ENCODE measurements at places on chromosomes 7 and 10.
A peak's percentile ranks its signal among the peaks of the same experiment; 100 is the strongest.

DNA sequence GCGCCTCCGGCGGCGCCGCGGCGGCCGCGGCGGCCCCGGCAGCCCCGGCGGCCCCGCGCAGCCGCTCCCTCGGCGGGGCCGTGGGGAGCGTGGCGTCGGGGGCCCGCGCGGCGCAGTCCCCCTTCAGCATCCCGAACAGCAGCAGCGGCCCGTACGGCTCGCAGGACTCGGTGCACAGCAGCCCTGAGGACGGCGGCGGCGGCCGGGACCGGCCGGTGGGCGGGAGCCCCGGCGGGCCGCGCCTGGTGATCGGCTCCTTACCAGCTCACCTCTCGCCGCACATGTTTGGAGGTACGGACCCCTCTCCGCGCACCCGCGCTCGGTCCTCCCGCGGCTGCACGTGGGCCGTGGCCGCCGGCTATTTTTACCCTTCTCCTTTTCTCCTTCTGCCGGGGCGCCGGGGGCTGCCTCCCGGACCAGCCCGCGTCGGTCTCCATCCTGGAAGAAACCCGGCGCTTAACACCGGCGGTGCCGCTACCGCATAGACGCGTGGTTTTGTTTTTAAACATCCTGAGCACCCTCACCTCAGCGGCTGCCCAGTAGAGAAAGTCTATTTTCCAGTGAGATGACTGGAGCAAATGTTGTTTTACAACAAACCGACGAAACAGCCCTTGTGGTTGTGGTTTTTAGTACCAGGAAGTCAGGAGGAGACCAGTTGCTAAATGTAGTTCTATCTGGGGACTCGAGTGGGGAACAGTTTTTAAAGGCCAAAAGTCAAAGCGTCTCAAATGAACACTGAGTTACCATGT lies 1.3 kb downstream of the ZNRF2 start:
- DNase-seq = peak; percentile 61

- DNase-seq = no peak
Observed at GRCh38 chr7:16345979-16346958, 75.1 kb downstream of the CRPPA start.

- no peak for DNase-seq
Observed at GRCh38 chr7:122588621-122589020, 110.3 kb downstream of the RNF133 start.

DNA sequence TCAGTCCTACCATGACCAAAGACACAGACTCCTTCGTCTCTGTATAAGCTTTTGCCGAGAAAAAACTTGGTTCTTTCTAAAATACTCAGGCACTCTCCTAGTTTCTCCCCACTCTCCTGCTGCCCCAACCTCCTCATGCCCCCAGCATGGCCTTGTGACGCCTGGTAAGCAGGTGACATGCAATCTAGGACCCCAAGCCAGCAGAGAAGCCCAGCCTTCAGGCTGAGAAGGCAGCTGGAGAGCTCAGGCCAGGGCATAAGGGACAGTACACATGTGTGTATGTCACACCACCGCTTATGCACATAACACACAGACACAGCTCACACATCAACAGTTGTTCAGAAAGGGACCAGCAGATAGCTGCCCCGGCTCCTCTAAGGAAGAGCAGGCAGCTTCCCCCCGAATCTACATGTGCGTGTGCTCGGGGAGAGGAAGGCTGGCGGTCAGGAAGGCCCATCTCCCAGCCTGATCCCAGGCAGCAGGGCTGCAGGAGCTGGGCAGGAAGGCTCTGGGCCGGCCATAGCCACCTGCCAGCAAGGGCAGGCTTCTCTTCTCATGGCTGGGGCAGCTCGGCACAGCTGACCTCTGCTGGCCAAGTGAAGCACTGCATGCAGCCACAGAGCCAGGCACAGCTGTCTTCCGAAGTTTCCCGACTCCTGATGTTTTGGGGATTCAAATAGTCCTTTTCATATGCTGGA lies 8.5 kb downstream of the DDX56 start:
- peak; percentile 78 for DNase-seq

DNA sequence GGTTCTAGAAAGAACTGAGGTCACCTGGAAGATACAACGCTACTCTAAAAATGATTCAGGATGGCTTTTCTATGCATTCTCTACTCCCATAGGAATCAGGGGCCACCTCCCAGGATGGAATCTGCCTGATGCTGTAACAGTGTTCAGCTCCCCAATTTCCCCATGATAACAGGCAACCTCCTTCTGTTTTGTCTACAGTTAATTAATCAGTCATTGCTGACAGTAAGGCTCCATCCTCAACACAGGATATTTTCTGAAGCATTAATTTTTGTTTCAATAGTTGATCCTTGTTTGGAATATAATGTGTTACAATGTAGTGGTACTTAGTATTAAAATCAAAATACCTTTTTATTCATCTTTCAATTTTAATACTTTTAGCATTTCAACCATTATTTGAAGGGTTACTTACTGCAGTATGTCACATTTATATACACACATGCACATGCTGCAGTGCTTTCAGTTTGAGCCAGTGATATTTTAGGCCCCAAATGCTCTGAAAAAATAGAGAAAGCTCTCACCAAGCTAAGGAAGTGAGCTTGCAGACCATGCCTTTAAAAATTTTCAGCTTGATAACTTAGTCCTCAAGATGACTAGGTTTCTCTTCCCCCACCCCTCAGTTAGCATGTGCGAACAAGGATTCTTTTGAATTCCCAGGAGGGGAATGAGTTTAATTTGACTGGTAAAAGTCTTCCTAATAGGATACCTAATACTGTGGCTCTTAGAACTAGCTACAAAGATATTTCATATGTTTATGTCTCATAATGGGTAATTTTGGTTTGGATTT lies 592 bp upstream of the PIK3CG start:
- DNase-seq = no peak

GRCh38 chr7:97007583-97007861 lies 2.2 kb downstream of the DLX6 start:
- no peak for DNase-seq

GRCh38 chr7:20312562-20312961 lies 18.1 kb upstream of the ITGB8 start:
- no peak for DNase-seq

GRCh38 chr7:128031901-128032604 lies 816 bp upstream of the LRRC4 start:
- peak; percentile 12 for DNase-seq

DNA sequence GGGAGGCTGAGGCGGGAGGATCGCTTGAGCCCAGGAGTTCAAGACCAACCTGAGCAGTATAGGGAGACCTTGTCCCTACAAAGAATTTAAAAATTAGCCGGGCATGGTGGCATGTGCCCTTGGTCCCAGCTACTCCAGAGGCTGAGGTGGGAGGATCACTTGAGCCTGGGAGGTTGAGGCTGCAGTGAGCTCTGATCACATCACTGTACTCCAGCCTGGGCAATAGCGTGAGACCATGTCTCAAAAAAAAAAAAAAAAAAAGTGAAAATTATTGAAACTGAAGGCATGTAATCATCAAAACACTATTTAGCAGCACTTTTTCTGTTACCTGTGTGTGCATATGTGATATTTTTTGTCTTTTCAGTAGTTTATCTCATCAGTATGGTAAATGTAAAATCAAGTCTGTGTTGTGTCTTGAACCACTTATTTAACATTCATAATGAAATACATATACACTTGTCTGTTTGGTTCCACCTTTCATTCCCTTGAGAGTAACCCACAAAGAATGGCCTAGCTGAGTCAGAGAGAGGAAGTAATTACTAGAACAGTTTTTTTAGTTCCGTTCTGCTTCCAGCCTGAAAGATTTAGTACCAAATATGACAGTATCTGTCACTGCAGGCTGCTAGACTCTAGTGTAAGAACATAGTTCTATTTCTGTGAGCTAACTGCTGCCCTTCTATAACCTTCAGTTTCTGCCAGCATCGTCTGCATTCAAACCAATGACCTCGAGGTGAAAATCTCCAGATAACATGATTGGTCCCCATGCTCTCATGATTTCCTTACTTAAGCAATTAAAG lies 68.6 kb downstream of the MMRN2 start:
- DNase-seq = no peak

- DNase-seq = no peak
Observed at GRCh38 chr7:45420843-45421495, 153.2 kb upstream of the ADCY1 start.

GRCh38 chr7:158976468-158976848 lies 120.1 kb downstream of the DYNC2I1 start:
- DNase-seq = no peak
